Left renal pelvis (tissue), 4 donors: ENCODE measurements at places on chromosomes 2 and 18.

DNA sequence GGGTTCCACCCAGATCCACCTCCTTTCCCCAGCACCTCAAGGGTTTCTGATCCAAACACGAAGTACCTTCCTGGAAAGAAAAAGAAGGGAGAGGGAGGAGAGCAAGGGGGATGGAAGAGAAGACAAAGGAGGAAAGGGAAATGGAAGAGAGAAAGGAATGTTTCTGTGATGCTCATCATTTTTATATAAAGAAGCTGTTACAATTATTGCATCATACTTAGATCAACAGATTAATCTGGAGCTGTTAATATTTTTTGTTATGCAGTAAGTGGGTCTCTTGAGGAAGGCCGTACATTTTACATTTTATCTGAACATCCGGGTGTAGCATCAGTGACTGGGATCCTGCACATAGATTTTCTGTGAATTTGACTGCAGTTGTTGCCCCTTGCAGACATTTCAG is 60.6 kb upstream of the NEDD4L start:
- DNase-seq, result no peak

GRCh38 chr2:10444463-10444862 is 3.7 kb downstream of the ODC1 start:
- no peak for DNase-seq

- no peak for DNase-seq
These were observed 2.1 kb downstream of the ATL2 start for GRCh38 chr2:38374984-38375383.

GRCh38 chr18:56559044-56559443 is 79.3 kb downstream of the TXNL1 start:
- DNase-seq, result no peak

- no peak for DNase-seq
These were observed 481.1 kb upstream of the HS6ST1 start for GRCh38 chr2:128799730-128800129.
